ENCODE measurements at places on chromosomes 7 and 10.
A peak's percentile ranks its signal among the peaks of the same experiment; 100 is the strongest.

- DNase-seq, result no peak
Observed at GRCh38 chr10:116241085-116241484, 31.9 kb downstream of the GFRA1 start.

GRCh38 chr7:33731912-33732311, 173.4 kb upstream of the BMPER start:
- DNase-seq, result no peak

GRCh38 chr10:18340496-18341051, 200.3 kb downstream of the CACNB2 start:
- no peak for DNase-seq

DNA sequence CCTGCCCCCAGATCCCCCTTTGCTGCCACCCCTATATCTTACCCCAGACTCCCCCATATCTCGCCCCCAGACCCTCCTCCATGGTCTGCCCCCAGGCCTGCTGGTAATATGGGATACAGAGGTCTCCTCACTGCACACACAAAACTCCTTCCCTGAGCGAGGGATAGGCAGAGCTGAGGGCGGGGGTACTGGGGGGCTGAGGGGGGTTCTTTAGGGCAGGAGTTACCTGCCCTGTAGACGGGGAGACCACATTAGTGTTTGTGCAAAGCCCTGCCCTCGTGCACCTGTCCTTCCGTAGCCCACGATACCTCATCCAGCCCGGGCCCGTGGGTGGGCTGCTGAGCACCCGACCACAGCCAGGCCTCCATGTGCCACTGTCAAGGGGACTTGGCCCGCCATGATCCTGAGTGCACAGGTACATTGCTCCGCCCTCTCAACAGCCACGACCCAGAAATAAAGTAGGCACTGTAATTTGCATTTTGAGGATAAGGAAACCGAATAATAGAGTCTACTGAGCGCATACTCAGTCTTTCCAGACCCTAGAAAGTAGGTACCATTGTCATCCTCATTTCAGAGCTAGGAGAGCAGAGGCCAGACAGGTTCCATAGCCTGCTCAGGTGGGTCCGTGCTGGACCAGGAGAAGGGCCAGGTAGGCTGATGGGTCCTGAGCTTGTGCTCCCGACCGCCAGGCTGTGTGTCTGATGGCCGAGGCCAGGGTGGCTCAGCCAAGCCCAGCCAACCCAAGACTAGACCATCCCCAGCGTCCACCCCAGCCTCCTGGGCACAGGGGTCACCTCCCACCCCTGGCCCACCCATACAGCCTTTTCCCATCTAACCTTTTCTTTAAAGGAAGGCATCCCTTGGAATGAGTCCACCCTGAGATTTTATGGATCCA, 115.2 kb downstream of the LHPP start:
- no peak for DNase-seq

- DNase-seq, result peak; percentile 61
Observed at GRCh38 chr7:155652156-155653114, 8.0 kb downstream of the RBM33 start.

GRCh38 chr7:70595755-70596597, 536.0 kb upstream of the GALNT17 start:
- DNase-seq, result no peak

- no peak for DNase-seq
Observed at GRCh38 chr10:82308641-82309040, 433.6 kb downstream of the NRG3 start.

- no peak for DNase-seq
Observed at GRCh38 chr7:128335730-128336129, 8.0 kb downstream of the RBM28 start.

DNA sequence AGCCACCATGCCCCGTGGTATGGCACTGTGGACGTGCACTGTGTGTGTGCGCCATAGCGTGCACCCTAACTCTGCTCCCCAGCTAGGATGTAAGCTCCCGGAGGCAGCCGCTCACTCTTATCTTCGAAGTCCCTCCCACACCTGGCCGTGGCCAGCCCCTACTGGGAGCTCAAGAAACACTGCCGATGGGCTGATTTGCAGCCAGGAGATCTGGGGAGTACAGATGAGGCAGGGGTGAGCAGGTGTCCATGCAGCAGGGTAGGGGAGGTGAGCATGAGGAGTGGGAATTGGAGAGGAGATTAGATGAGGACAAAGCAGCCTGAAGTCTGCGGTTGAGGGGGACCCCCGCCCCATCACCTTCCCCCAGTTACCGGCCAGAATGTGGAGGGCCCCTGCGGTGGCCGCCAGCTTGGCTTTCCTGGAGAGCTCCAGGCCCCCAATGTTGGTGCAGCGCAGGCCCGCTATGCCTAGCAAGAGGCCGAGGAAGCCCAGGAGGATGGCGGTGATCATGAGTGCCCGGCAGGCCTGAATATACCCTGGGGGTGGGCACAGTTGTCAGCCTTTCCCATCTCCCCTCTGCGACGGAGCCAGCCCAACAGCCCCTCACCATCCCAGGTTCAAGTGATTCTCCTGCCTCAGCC, 3.6 kb downstream of the CLDN15 start:
- no peak for DNase-seq

DNA sequence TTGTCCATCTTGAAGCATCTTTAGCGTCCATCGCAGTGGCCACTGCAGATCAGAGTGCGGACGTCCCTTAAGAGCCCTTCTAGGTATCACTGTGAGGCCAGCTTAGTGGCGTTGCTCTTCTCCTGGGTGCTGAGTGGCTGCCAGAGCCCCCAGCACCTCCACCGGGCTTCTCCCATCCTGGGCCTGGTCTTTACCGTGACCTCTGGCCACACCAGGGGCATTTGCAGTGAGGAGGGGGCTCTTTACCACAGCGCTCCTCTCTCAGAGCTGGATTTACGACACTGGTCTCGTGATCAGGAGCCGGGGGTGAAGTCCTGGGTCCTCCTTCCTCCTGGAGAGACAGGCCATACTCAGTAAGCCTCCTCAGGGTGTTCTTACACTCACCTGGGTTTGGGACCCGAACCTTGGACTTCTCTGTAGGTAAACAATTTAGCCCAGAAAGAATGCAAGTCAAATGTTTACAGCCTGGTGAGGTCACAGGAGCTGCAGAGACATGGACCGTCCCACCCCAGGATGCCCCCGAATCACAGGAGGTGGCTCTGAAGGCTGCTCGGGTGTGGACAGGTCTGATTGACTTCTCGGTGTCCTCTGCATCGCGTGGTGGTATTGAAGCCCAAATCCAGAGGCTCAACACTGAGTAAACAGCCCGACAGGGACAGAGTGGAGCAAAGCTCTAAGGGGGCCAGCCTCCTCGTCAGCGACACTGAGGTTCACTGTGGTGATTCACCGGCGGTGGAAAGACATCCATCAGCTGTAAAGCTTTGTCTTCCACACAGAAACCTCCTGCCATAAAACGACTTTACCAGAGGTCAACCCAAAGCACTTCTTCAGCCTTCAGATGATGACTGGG, 33.0 kb downstream of the JAKMIP3 start:
- no peak for DNase-seq

DNA sequence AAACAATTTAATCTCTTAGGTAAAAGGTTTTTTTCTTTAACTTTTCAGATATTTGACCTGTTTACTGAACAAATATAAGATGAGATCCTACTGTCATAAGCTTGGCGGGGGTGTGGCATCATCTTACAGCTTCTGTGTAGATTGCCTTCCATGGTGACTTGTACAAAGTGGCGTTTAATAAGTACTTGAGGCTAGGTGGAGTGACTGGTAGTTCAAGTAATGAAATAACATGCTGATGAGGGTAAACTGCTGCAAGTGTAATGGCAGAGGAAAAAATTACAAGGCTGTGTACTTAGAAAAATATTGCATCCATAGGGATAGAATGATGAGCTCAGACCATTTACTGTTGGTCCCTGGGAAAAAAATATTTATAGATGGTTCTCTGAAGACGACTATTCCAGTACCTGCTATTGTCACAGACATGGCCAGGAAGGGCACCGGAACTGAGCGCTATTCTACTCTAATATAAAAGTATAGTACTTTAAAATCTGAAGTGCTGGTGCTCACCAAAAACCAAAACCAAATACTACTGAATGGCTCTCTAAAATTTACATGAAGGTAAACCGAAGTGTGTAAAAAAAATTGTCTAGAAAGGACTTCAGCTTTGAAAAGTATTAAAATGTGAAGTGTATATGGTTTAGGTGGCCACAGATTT, 42.4 kb downstream of the DNAH11 start:
- no peak for DNase-seq

DNA sequence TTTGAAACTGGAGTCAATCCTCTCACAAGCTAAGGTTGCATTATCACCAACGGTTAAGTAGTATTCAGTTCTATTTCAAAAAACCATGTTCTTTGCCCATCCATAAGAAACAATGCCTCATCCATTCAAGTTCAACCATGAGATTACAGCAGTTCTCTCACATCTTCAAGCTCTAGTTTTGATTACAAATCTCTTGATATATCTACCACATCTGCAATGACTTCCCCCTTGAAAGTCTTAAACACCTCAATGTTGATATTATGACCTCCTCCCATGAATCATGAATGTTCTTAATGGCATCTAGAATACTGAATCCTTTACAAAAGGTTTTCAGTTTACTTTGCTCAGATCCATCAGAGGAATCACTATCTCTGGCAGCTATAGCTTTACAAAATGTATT, 81.8 kb downstream of the JMJD1C start:
- DNase-seq, result no peak

- no peak for DNase-seq
Observed at GRCh38 chr7:101939136-101939695, 121.8 kb downstream of the CUX1 start.

GRCh38 chr10:48465860-48466521, 138.9 kb downstream of the ARHGAP22 start:
- no peak for DNase-seq

DNA sequence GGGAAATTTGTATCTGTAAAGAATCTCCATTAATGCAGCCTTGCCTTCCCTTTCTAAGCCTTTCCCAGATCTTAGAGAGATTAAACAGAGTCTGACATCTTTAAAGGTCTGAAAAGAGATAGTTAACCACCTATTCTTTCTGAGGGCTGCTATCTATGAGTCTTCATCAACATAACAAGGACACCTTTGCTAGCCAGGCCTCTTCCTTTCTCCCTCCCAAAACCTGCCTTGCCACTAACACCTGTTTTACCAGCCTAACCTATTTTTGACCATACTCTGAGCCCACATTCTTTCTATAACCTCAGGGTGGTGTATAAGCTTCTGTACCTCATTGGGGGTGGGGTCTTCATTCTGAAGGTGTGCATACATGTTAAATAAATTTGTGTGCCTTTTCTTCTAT, 217.1 kb downstream of the IPMK start:
- DNase-seq, result no peak

GRCh38 chr10:79203833-79204232, 135.1 kb downstream of the ZMIZ1 start:
- DNase-seq, result no peak

DNA sequence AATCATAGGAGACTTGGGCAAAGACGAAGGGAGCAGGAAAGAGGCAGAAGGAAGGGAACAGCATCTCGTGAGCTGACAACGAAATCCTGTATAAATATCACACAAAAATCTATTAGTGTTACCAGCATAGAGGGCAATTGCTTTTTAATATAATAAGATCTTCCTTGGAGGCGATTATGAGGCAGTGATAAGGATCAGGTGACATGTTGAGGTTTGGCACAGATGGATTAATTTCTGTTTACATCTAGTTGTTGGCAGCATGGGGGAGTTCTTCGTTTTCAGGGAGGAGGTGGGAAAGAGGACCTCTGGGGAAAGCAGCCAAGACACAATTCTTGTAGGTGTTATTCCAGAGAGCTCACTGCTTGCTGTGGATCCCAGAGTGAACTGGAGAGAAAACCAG, 163.8 kb downstream of the PLXNA4 start:
- DNase-seq, result no peak

- DNase-seq, result no peak
Observed at GRCh38 chr10:95339863-95340262, 49.1 kb upstream of the PDLIM1 start.

DNA sequence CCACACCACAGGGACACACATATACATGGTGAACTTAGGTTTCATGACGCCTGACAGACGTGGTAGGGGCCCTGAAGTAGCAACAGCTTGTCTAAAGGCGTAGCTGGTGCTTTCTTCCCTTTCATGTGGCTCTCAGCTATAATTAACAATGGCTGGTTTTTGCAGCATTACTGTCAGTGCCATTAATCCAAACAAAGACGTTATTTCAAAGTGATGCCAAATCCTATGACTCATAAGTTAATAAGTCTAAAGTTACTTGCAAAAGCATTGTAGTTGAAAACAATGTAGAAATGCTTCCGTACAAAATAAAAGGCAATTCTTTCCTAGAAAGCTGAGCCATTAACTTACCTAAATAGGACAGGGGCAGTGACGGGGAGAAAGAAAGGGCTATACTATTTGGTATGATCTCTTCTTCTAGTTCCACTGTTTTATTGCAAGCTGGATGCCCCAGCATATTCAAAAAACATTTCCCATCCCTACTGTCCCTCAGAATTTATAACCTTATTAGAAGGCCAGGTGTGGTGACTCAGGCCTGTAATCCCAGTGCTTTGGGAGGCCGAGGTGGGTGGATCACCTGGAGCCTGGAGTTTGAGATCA, 105.4 kb downstream of the ODAD2 start:
- no peak for DNase-seq

DNA sequence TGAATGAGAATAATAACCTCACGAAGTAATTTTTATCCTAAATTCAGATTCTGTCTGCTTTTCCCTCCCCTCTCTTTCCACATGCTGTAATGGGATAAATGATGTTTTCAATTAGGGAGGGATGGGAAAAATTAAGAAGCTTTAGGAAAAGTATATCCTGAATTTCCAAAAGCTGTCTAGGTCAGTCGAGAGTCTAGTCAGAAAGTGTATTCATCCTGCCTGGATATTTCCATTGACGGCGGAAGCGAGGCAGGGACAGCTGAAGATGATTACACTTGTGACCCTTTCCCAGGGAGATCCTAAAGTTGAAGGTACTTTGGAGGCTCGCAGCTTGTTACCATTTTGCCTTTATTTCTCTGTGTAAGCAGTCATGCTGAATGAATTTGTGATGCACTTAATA, 204.1 kb downstream of the ZNF365 start:
- no peak for DNase-seq

GRCh38 chr7:104643587-104644217, 315.3 kb downstream of the LHFPL3 start:
- peak; percentile 4 for DNase-seq

DNA sequence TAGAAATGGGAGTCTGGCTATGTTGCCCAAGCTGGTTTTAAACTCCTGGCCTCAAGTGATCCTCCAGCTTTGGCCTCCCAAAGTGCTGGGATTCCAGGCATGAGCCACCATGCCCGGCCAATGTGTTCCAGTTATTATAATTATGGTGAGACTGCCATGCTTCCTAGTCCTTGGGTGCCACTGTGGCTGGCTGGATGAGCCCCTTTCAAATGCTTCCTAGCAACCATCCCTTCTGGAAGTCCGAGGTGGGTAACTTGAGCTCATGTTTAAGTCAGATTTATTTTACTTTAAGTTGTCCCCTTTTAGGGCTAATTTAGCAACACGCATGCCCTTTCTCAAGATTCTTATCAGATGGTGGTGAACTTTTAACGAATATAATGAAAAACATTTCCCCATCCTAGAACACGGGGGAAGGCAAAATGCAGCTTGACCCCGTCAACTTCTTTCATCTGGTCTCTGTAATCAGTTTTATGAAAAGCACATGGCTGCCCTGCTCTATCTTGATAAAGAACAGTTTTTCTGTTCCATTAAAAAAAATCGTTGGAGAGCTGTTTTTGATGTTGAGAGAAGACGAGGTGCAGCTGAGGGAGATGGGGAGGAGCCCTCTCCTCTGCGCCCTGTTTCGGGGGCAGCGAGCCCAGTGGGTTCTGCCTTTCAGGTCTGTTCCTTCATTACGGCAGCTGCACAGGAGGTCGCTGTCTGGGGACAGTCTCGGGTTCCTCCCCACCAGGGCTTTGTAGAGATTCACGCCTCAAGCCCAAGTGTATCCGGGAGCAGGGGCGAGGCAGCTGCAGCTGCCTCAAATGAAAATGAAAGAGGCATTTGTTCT, 61.0 kb upstream of the MKI67 start:
- no peak for DNase-seq
